Stomach (tissue), 19 donors: ENCODE measurements at places on chromosomes 13 and 19. TPM values are rescaled to one million over a fixed set of nuclear protein-coding genes. Genes with fewer than 3 reads are reported as not detected.

The HS6ST3 gene
- polyA plus RNA-seq: 0.15 TPM

The CUL4A gene
- 24.4 TPM for polyA plus RNA-seq

DNA sequence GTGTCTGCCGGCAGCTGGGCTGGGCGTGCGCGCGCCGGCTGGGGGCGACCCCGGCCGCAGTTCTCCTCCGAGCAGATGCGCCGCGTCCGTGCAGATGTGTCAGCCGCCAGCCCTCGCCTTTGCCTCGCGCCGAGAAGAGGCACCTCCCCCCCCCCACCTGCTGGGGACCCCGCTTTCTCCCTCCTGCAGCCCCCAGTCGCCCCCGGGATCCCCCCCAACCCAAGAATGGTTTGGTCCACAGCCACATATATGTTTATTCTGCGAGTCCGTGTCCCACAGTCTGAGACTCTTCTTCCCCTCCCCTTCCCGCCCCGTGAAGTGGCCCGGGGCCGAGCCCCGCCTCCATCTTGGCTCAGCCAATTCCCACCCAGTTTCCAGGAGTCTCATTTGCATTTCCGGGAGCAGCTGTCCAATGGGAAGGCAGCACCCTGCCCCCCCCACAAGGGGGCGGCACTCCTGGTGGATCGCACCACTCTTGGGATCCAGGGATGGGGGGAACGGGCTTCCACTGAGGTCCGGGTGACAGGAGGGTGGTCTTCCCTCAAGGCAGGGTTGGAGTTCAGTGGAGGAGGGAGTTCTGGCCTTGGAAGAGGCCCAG is 8.6 kb downstream of the ISOC2 start:
- peaks cover 34% of the 10 kb centered on the region for H3K36me3 ChIP-seq
- peak; percentile 49 for DNase-seq
- H3K27ac ChIP-seq: no peak overlapping the region
- H3K4me3 ChIP-seq: peak overlapping the region; percentile 21

The CBARP gene
- polyA plus RNA-seq: 0.19 TPM

- no peak for DNase-seq
- peak overlapping the region; percentile 43 for H3K4me3 ChIP-seq
- no peaks in the 10 kb centered on the region for H3K27me3 ChIP-seq
- no peak overlapping the region for H3K27ac ChIP-seq
- H3K4me1 ChIP-seq: peaks cover 47% of the 10 kb centered on the region
- H3K36me3 ChIP-seq: peaks cover 13% of the 10 kb centered on the region
These were observed 5.0 kb downstream of the ANO8 start for GRCh38 chr19:17329366-17330261.

- H3K27me3 ChIP-seq: no peaks in the 10 kb centered on the region
- H3K36me3 ChIP-seq: no peaks in the 10 kb centered on the region
- no peaks in the 10 kb centered on the region for H3K4me1 ChIP-seq
- DNase-seq: peak; percentile 67
- H3K4me3 ChIP-seq: no peak overlapping the region
- H3K27ac ChIP-seq: no peak overlapping the region
These were observed 14.7 kb downstream of the CCDC169 start for GRCh38 chr13:36282821-36283432.

GRCh38 chr19:10258080-10258710 is 6.2 kb downstream of the MRPL4 start:
- H3K4me3 ChIP-seq: no peak overlapping the region
- H3K27ac ChIP-seq: no peak overlapping the region
- DNase-seq: no peak
- H3K36me3 ChIP-seq: peaks cover 44% of the 10 kb centered on the region
- H3K4me1 ChIP-seq: peaks cover 10% of the 10 kb centered on the region

- H3K27me3 ChIP-seq: no peaks in the 10 kb centered on the region
- peak overlapping the region; percentile 60 for H3K27ac ChIP-seq
- no peaks in the 10 kb centered on the region for H3K4me1 ChIP-seq
- no peak overlapping the region for H3K4me3 ChIP-seq
- DNase-seq: peak; percentile 86
These were observed 4.2 kb downstream of the FPR3 start for GRCh38 chr19:51799034-51799773.

DNA sequence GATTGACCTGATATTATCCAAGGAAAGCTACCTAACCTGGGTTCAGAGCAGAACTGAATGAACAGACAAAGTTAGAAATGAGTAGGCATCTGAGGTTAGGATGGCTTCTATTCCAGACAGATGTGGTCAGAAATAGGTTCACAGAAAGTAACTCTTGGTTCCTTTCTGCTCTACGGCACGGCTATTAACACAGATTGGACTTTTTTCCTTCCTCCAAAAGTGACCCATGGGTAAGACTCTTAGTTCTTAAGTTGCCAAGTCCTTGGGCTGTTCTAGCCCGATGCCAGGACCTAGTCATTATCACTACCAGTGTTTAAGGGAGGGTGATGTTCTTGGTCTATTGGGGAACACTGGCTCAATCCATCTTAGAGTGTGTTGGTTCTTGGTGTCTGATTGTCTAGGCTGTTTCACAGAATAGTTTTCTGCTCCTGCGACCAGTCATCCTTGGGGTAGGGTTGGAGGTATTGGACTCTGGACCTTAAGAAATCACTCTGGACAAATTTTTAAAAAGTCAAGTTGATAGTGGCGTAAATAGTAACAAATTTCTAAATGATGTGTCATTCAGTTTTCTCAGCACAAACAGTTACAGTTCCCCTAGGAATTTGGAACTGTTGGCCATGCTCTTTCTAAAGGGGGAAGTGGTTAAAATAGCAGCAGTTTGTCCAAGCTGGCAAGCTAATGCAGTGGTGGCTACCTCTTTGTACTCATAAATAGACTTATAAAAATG is 60.1 kb upstream of the MYCBP2 start:
- no peak overlapping the region for H3K4me3 ChIP-seq
- H3K36me3 ChIP-seq: no peaks in the 10 kb centered on the region
- peaks cover 4% of the 10 kb centered on the region for H3K4me1 ChIP-seq

DNA sequence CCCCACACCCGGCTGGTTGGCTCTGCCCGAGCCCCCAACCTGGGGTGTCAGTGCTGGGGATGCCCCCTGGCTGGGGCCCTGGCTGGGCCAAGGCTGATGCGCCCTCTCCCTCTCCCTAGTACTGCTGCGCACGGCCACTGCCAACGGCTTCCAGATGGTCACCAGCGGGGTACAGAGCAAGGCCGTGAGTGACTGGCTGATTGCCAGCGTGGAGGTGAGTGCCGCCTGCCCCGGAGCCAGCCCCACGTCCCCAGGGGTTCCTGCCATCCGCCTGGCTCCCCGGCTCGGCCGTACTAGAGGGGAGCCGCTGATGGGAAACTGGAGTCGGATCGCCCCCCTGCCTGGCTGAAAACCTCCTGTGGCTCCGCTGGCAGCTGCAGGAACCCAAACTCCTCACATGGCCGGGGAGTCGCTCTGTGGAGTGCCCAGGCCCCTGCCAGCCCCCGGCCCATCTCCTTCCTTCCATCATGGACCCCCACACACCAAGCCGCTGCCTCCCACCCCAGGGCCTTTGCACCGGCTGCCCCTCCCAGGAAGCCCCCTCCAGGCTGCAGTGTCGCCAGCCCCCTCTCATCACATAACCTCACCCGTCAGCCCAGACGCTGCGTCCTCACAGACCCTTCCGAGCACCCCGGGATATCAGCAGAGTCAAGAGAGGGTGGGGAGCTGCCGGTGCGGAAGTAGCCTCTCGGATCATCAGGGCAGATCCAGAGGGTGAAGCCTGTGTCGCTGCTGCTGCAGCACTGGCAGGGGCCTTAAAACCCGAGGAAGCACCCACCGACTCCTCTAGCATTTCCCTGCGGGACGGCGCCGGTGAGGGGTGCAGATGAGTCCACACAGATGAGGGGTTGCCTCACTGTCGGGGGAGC is 10.6 kb downstream of the NCLN start:
- no peaks in the 10 kb centered on the region for H3K27me3 ChIP-seq
- no peak overlapping the region for H3K27ac ChIP-seq
- DNase-seq: no peak
- H3K4me1 ChIP-seq: no peaks in the 10 kb centered on the region
- peaks cover 73% of the 10 kb centered on the region for H3K36me3 ChIP-seq

DNA sequence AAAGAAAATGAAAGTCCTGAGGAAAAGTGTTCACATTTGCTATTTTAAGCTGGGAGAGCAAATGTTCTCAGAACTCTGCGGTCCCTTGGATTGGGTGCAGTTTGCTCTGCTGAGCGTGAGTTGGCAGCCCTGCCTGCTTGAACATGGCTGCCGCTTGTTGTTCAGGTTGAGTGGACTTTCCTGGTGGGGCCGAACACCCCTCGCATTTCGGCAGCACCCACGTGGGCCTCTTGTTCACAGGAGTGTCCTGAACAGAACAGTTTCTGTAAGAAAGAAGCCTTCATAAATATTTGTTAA is 10.8 kb upstream of the RNF113B start:
- no peaks in the 10 kb centered on the region for H3K36me3 ChIP-seq
- peak overlapping the region; percentile 2 for H3K27ac ChIP-seq
- no peaks in the 10 kb centered on the region for H3K27me3 ChIP-seq
- H3K4me1 ChIP-seq: peaks cover 17% of the 10 kb centered on the region

The GRK1 gene
- not detected for polyA plus RNA-seq

The SEMA6B gene
- 1.7 TPM for polyA plus RNA-seq
